Caki2 (cell line): ENCODE measurements at places on chromosomes 4 and X. TPM values are rescaled to one million over a fixed set of nuclear protein-coding genes. Genes with fewer than 3 reads are reported as not detected.

- DNase-seq, result no peak
Observed at GRCh38 chrX:121283921-121284320, 236.5 kb downstream of the GLUD2 start.

GRCh38 chr4:125770814-125771398 lies 456.2 kb downstream of the FAT4 start:
- no peak for DNase-seq

- no peak for DNase-seq
Observed at GRCh38 chrX:19867411-19867732, 20.0 kb downstream of the SH3KBP1 start.

Gene TMPRSS11A
- not detected in 2 replicates for total RNA-seq

Gene FAAH2
- 3.2 and 51.1 TPM in 2 replicates for total RNA-seq

Gene HSFX4
- not detected in 2 replicates for total RNA-seq

- DNase-seq, result no peak
Observed at GRCh38 chrX:33906971-33907370, 225.1 kb downstream of the FAM47A start.

GRCh38 chr4:3522651-3523050 lies 9.6 kb downstream of the LRPAP1 start:
- DNase-seq, result no peak

- DNase-seq, result no peak
Observed at GRCh38 chr4:151469970-151470369, 61.0 kb downstream of the FHIP1A start.

DNA sequence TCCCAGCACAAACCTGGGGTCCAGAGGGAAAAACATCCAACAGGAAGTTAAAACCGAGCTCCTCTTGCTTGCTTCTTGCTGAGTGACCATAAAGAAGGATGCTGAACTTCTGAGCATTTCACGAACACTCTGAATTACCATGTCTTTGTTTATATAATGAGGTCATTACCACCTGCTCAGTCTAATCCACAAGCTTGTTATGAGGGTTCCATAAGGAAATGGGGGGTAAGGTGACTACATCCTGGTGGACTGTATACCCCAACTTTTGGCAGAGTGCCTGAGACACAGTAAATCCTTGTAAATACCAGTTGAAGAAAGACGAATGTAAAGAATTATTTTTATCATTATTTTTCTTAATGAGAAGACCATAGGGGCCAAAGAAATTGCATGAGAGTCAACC lies 16.8 kb downstream of the CCDC149 start:
- no peak for DNase-seq

Gene APOO
- 21.3 and 24.8 TPM in 2 replicates for total RNA-seq

DNA sequence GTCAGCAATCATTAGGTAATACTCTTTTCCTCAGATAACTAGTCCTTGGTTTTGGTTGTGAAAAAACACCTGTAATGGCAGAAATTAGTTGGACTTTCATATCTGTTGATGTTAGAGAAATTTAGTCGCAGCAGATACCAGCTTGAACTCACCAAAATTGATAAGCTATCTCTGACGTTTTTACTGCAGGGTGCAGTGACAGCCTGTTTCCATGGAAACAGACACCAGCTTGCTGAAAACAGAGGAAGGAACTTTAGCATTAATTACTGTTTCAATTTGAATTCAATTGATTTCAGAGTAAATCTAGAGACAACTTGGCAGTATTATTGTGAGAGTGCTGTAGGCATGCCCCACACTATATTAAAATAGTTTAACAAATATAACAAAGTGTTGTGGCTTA lies 246.5 kb downstream of the PPP1R2C start:
- no peak for DNase-seq

GRCh38 chrX:148049441-148049840 lies 68.3 kb downstream of the FMR1NB start:
- peak; percentile 4 for DNase-seq

DNA sequence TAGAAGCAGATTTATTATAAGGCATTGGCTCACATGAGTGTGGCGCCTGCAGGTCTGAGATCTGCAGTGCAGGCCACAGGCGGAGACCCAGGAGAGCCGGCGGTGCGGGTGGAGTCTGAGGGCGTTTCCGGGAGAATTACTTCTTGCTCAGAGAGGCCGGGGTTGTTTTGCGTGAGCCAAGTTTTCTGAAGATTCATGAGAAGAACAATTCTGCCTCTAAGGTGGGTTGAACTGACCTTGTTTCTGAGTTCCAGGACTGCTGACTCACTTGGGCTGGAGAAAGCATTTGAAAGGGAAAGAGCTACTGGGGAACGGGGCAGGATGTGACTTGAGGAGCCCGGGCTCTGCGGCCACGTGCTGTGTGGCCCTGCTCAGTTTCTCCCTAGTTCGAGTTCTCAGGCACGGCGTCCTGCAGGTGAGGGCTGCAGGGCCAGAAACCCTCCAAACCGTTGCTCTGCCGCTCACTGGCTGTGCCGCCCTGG lies 36.7 kb upstream of the SORCS2 start:
- DNase-seq, result no peak

GRCh38 chrX:115393271-115393670 lies 103.8 kb downstream of the LUZP4 start:
- peak; percentile 88 for DNase-seq

- DNase-seq, result no peak
Observed at GRCh38 chr4:8329560-8329858, 60.0 kb downstream of the HTRA3 start.

DNA sequence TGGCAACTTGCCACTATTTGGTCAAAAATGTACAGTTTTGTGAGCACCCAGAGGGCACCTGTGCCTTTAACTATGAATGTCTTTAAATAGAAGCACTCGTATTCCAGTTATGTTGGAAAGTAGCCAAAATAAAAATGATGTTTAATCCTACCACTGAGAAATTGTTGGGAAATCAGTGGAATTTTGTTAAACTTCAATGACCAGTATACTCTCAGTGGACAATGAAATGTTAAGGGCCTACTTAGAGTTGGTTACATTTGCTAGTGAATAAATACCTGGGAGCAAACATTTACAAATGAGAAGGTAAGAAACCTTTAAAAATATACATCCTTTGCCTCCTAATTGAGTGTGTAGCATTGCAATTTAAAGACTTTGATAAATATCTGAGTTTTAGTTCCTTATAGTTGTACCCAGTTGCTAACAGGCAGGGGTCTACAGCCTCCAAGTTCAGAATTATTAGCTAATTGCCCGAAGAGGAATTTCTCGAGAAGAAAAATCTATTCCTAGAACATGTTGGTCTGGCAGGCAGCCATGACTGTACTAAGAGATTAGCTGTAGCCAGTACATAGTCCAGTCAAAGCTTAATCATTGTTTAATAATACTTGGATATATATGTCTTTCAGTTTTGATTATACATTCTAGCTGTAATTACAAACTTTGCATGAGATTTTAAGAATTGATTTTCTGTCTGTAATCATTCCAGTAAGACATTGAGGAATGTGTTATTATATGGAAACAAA lies 93.2 kb downstream of the IL1RAPL2 start:
- no peak for DNase-seq

- DNase-seq, result no peak
Observed at GRCh38 chr4:152713951-152714705, 34.3 kb upstream of the TMEM154 start.

- DNase-seq, result peak; percentile 10
Observed at GRCh38 chr4:105895583-105896460, 551 bp downstream of the NPNT start.

- no peak for DNase-seq
Observed at GRCh38 chr4:183140911-183141320, 41.9 kb downstream of the WWC2 start.

GRCh38 chr4:133320576-133321170 lies 171.6 kb downstream of the PCDH10 start:
- peak; percentile 16 for DNase-seq

- no peak for DNase-seq
Observed at GRCh38 chr4:88196523-88197185, 38.2 kb upstream of the ABCG2 start.

Gene SLC26A1
- total RNA-seq, result 3.0 and 6.9 TPM in 2 replicates

GRCh38 chr4:184328022-184328736 lies 110.5 kb upstream of the ENPP6 start:
- DNase-seq, result peak; percentile 10

DNA sequence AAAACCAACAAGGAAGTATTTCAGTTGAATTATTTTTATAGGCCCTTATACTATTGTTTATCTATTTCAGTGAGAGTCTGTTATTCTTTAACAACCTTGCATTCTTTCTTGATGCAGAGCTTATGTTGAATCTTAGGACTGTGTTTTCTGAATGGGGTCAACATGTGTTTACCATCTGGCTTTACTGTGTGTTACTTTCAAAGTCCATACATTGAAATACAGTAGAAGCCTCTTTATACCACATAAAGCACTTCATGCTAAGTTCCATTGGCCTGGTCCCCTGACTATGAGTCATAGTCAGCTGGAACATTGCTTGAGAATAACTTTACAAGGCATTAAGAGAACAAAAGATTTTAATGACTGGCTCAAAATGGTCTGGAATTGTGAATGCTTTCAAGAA lies 152.6 kb downstream of the GASK1B start:
- peak; percentile 87 for DNase-seq

Gene FHL1
- total RNA-seq, result 72.9 and 95.8 TPM in 2 replicates
